Thoracic aorta (tissue), 2 donors: ENCODE measurements at places on chromosomes 11 and 22.
A peak's percentile ranks its signal among the peaks of the same experiment; 100 is the strongest.

GRCh38 chr11:81673001-81673400, 1060.7 kb downstream of the FAM181B start:
- no peak overlapping the region for H3K27ac ChIP-seq
- no peaks in the 10 kb centered on the region for H3K4me1 ChIP-seq
- no peak overlapping the region for H3K4me3 ChIP-seq
- no peaks in the 10 kb centered on the region for H3K36me3 ChIP-seq

DNA sequence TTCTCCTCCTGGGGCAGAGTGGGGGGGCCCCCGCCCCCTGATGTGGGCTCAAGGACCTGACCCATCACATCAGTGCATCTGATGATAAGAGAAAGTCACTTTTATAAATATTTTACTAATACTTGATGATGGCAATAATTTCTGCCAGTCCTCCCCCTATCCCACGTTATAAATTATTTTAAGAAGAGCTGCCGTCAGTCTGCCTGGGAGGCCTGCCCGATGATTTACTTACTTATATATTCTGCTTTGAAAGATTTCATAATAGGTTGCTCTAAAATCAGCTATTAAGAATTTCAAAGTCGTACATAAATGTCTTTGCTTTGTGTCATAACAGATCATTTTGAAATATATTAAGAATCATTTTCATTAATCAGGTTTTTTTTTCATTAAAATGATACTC, 58.8 kb downstream of the MYO18B start:
- H3K4me1 ChIP-seq, result no peaks in the 10 kb centered on the region
- no peak overlapping the region for H3K27ac ChIP-seq
- DNase-seq, result no peak

GRCh38 chr11:111733611-111734088, 32.5 kb downstream of the PPP2R1B start:
- no peaks in the 10 kb centered on the region for H3K27me3 ChIP-seq
- H3K36me3 ChIP-seq, result no peaks in the 10 kb centered on the region
- peak overlapping the region; percentile 85 for H3K27ac ChIP-seq
- H3K4me1 ChIP-seq, result peaks cover 69% of the 10 kb centered on the region

GRCh38 chr11:75565221-75565814, 3.3 kb downstream of the SERPINH1 start:
- H3K27me3 ChIP-seq, result no peaks in the 10 kb centered on the region
- no peak for DNase-seq
- H3K4me1 ChIP-seq, result peaks cover 36% of the 10 kb centered on the region
- H3K27ac ChIP-seq, result peak overlapping the region; percentile 100
- H3K36me3 ChIP-seq, result peaks cover 35% of the 10 kb centered on the region

DNA sequence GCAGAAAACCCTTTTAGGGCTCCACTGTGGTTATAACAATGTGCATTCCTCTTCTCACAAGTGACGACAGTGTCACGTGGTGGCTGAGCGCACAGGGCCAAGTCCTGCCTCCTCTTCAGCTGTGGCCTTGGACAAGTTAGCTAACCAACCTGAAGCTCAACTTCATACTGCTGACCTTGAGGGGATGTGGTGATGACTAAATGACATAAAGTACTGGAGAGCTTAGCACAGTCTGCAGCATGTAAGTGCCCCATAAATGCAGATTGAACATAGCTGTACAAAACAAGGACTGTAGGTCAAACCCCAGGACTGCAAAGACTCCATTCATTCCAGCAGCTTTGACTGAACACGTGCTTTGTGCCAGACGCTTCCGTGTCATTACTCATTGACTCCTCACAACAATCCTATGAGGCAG, 20.1 kb upstream of the MRGPRX2 start:
- H3K4me1 ChIP-seq, result no peaks in the 10 kb centered on the region
- H3K4me3 ChIP-seq, result no peak overlapping the region

GRCh38 chr11:109522116-109522755, 100.2 kb downstream of the C11orf87 start:
- H3K4me3 ChIP-seq, result no peak overlapping the region
- H3K27ac ChIP-seq, result no peak overlapping the region
- DNase-seq, result no peak
- no peaks in the 10 kb centered on the region for H3K27me3 ChIP-seq
- no peaks in the 10 kb centered on the region for H3K4me1 ChIP-seq
- no peaks in the 10 kb centered on the region for H3K36me3 ChIP-seq

- H3K4me3 ChIP-seq, result no peak overlapping the region
- no peaks in the 10 kb centered on the region for H3K36me3 ChIP-seq
- no peaks in the 10 kb centered on the region for H3K27me3 ChIP-seq
- no peak for DNase-seq
- peak overlapping the region; percentile 56 for H3K27ac ChIP-seq
- H3K4me1 ChIP-seq, result peaks cover 30% of the 10 kb centered on the region
These were observed 56.7 kb downstream of the C11orf58 start for GRCh38 chr11:16795146-16795545.

- no peak for DNase-seq
- H3K36me3 ChIP-seq, result peaks cover 3% of the 10 kb centered on the region
- H3K4me1 ChIP-seq, result no peaks in the 10 kb centered on the region
- H3K27me3 ChIP-seq, result no peaks in the 10 kb centered on the region
- no peak overlapping the region for H3K27ac ChIP-seq
- peak overlapping the region; percentile 34 for H3K4me3 ChIP-seq
These were observed 8.7 kb downstream of the DRAP1 start for GRCh38 chr11:65927904-65928397.

DNA sequence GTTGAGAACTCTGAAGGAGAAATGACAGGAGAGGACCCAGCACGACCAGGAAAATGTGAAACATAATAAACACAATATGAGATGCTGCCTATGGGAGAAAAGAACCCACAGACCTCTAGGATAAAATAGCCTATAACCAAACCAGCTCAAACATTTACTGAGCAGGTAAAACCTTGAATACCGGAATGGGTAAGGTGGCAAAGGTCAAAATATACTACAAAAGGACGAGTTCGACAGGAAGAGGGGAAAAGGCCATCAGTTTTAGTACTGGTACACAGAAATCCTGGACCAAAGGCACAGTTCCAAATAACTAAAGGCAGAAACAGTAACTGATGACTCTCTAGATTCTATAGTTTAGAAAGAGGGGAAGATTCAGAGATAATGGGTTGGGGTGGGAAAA, 96.3 kb downstream of the AMBRA1 start:
- DNase-seq, result no peak
- no peak overlapping the region for H3K4me3 ChIP-seq
- H3K4me1 ChIP-seq, result no peaks in the 10 kb centered on the region
- no peak overlapping the region for H3K27ac ChIP-seq
- no peaks in the 10 kb centered on the region for H3K27me3 ChIP-seq
- peaks cover 2% of the 10 kb centered on the region for H3K36me3 ChIP-seq

DNA sequence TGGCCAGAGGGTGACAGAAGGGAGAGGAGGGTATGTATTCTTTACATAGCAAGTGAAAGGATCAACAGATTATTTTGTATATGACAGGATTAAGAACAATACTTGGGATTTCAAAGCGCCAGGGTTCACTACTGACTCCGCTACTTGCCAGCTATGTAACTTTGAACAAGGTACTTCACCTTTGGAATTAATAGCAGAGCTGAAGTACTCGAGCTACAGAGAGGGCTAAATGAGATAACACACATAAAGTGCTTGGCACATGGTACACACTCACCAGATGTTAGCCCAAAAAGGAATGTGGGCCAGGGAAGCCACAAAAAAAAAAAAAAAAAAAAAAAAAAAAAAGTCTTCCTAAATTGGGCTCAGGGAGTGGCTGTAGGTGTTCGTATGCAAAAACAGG, 408.4 kb downstream of the BUD13 start:
- H3K4me1 ChIP-seq, result no peaks in the 10 kb centered on the region
- H3K4me3 ChIP-seq, result no peak overlapping the region
- no peak overlapping the region for H3K27ac ChIP-seq
- no peak for DNase-seq
